ENCODE measurements at places on chromosomes 6 and 20. TPM values are rescaled to one million over a fixed set of nuclear protein-coding genes. Genes with fewer than 3 reads are reported as not detected.

Gene SLC22A7
- not detected for total RNA-seq

Gene DNPH1
- 59.8 TPM for total RNA-seq

Gene EBF4
- 3.2 TPM for total RNA-seq

Gene DUSP15
- not detected for total RNA-seq

Gene CTSZ
- 17.9 TPM for total RNA-seq

DNA sequence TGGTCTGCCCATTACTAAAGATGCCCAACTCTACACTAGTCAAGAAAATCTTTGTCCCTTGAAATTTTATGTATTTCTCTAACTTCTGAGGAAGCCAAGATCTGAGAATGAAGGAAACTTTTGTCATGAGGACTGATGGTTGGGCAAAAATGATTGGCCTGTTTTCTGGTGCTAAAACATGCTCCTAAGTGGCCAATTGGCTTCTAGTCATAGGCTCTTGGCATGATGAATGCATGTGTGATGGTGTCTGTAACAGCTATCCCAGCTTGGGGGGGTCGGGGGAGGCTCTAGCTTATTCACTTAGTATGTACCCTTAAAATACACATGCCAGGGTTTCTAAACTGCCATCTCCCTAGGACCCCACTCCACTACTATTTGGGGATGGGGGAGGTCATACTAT lies 228.6 kb downstream of the ZNF217 start:
- no peaks in the 10 kb centered on the region for H3K27me3 ChIP-seq
- peaks cover 9% of the 10 kb centered on the region for H3K4me1 ChIP-seq

GRCh38 chr6:98583506-98583905 lies 250.9 kb upstream of the POU3F2 start:
- no peak overlapping the region for H3K27ac ChIP-seq
- H3K4me1 ChIP-seq, result no peaks in the 10 kb centered on the region
- no peak overlapping the region for H3K4me3 ChIP-seq

DNA sequence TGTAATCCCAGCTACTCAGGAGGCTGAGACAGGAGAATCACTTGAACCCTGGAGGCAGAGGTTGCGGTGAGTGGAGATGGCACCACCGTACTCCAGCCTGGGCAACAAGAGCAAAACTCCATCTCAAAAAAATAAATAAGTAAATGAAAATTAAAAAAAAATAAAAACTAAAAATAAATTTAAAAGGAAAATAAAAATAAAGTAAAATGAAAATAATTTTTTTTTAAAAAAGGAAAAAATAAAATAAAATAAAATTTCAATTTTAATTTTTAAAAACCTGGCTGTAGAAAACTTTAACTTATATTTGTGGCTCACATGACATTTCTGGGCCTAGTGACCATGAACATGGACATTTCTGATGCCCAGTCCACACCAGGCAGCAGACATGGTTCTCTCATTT lies 16.1 kb downstream of the HCK start:
- H3K4me3 ChIP-seq, result no peak overlapping the region
- no peaks in the 10 kb centered on the region for H3K36me3 ChIP-seq
- no peaks in the 10 kb centered on the region for H3K4me1 ChIP-seq
- H3K27ac ChIP-seq, result no peak overlapping the region

Measured in activated naive CD4-positive, alpha-beta T cell treated with anti-CD3 and anti-CD28 coated beads for 36 hours (primary cell).